ENCODE measurements at places on chromosomes 3 and 15.

GRCh38 chr3:129687586-129688125, 81.2 kb upstream of the PLXND1 start:
- no peak for DNase-seq

DNA sequence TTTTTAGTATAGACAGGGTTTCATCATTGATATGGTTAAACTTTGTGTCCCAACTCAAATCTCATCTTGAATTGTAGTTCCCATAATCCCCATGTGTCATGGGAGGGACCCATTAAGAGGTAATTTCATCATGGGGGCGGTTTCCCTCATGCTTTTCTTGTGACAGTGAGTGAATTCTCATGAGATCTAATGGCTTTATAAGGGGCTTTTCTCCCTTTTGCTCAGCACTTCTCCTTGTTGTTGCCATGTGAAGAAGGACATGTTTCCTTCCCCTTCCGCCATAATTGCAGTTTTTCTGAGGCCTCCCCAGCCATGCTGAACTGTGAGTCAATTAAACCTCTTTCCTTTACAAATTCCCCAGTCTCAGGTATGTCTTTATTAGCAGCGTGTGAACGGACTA, 20.2 kb upstream of the ZNF710 start:
- no peak for DNase-seq

- no peak for DNase-seq
Observed at GRCh38 chr15:88476635-88477060, 9.1 kb downstream of the MRPS11 start.

DNA sequence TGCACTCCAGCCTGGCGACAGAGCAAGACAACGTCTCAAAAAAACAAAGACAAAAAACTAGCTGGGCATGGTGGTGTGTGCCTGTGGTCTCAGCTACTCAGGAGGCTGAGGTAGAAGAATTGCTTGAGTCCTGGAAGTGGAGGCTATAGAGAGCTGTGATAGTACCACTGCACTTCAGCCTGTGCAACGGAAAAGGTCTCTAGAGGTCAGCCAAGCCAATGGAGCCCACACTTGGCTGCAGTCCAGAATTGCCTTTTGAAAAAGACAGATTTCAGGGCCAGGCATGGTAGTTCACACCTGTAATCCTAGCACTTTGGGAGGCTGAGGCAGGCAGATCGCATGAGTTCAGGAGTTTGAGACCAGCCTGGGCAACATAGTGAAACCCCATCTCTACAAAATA, 8.4 kb upstream of the RBPMS2 start:
- no peak for DNase-seq

DNA sequence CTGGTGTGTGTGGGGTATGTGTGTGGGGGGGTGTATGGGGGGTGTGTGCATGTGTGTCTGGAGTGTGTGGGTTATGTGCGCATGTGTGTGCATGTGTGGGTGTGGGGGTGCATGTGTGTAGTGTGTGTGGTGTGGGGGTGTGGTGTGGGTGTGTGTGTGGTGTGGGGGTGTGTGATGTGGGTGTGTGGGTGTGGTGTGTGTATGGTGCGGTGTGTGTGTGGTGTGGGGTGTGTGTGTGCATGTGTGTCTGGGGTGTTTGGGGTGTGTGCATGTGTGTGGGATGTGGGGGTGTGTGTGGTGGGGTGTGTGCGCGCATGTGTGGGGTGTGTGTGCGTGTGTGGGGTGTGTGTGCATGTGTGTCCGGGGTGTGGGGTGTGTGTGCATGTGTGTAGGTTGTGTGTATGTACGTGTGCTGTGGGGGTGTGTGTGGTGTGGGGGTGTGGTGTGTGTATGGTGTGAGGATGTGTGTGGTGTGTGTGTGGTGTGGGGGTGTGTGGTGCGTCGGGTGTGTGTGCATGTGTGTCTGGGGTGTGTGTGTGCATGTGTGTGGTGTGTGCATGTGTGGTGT, 6.2 kb upstream of the OCA2 start:
- DNase-seq = no peak

GRCh38 chr3:165206454-165207266, 10.5 kb upstream of the SLITRK3 start:
- DNase-seq = peak; percentile 5

DNA sequence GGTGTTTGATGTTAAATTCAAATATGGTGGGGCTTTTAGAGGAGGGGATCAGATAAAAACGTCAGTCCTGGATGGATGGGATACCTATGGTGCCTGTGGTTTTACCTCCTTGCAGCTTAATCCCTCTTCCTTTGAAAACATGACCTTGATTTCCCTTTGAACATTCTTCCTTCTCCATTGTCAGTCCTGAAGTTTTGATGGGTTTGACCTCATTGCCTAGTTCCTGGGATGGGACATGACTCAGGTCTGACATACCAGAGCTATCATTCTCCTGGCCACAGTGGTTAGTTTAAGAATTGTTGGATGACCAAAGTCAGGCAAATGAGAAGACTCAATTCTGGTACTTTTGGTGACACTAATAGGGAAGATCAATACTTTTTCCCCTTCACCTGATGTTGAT, 87.2 kb downstream of the PRICKLE2 start:
- no peak for DNase-seq

DNA sequence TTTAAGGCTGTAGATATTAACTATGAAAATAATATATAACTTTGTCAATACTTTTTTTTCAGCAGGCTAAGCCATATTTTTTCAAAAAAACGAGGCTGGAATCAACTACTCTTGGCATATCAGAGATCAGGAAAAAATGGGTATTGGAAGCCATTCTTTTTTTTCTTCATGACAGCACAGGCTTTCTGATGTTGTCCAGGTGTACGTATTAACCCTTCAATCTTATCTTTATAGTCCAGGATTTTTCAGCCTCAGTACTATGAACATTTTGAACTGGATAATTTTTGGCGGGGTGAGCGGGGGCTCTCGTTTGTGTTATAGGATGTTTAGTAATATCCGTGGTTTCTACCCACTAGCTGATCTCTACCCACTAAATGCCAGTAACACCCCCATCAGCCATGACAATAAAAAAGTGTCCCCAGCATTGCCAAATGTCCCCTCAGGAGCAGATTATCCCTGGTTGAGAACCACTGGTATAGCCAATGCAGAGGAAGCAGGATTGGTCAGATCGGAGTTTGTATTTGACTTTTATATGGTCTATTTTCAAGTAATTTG, 52.0 kb downstream of the PLCL2 start:
- DNase-seq = no peak

DNA sequence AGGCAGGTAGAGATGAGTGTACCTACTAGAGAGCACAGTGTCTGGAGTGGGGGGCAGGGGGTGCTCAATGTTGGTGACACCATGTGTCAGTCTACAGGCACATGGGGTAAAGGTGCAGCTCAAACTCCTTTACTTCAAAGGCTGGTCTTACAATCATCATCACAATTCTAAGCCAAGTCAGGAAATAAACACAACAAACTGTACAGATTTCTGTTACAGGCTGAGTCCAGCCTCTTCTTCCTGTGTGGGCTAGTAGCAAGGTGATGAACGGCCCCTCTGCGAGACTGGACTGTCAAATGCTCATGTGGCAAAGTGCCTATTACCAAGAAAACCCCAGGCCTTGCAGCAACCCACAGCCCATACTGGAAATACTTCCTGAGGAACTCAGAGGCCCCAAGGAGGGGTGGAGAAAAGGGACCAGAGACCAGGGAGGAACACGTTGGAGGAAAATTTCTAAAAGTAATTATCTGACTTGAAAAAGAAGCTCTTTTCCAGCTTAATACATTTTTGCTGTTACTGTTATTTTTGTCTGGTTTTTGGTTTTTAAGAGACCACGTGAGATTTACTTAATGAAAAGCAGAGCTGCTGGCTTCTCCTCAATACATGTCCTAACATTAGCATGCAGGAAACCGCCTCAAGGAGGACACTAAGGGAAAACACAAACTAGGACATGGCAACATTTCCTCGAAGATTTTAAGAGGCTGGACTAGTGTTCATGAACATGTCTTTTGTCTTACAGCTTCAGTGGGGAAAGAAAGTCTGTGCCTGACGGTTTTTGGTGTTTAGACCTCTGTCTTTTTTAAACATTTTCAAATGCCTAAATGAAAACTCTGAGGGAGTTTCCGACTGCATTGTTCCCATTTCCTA, 29.5 kb downstream of the TBC1D2B start:
- peak; percentile 32 for DNase-seq

DNA sequence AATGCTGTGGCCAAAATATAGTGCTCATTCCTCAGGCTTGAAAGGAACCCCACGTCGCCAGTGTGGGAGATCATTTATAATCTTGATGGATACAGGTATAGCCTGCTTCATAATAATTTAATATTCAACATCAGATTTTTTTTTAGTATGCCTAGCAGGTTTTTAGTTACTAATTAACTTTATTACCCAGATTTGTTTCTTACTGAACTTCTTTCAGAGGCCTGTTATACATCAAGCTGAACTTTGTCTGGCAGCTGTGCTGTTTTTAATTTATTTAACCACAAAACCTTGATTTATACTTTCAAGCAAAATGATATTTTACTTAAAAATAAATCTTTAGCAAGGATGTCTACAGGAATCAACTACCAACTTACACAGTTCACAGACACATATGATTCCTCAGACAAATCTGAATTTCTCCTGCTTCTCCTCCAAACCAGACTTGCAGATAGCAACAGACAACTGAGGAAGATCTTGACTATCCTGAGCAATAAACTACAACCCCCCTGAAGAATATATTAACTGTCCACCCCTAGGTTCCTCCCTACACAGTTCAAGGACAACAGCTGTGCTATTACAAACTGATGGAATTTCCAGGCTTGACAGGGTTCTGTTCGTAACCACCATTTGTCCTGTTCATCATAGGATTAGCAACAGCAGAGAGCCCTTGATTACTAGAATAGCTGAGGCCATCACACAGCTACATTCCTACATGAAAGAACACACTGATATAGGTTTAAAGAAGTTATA, 610 bp downstream of the MAP4 start:
- no peak for DNase-seq

DNA sequence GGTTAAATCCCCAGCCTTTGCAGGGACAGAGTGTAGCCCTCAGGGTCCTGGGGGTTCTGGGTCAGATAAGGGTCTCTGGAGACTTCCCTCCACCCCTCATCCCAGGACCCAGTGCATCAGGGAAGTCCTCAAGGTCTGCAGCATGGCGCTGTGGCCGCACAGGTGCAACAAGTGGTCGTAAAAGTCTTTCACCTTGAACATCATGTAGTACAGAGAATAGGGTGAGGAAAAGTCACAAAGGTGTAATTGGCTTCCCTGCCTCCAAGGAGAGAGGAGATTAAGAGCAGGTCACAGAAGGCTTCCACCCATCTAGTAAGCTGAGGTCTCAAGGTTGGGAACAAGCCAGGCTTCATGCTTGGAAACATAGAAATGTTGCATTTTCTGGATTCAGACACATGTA, 29.2 kb upstream of the PLA2G4D start:
- no peak for DNase-seq

- no peak for DNase-seq
Observed at GRCh38 chr3:67593761-67594234, 60.6 kb downstream of the SUCLG2 start.

- DNase-seq = no peak
Observed at GRCh38 chr3:111827871-111828270, 31.2 kb upstream of the PHLDB2 start.

DNA sequence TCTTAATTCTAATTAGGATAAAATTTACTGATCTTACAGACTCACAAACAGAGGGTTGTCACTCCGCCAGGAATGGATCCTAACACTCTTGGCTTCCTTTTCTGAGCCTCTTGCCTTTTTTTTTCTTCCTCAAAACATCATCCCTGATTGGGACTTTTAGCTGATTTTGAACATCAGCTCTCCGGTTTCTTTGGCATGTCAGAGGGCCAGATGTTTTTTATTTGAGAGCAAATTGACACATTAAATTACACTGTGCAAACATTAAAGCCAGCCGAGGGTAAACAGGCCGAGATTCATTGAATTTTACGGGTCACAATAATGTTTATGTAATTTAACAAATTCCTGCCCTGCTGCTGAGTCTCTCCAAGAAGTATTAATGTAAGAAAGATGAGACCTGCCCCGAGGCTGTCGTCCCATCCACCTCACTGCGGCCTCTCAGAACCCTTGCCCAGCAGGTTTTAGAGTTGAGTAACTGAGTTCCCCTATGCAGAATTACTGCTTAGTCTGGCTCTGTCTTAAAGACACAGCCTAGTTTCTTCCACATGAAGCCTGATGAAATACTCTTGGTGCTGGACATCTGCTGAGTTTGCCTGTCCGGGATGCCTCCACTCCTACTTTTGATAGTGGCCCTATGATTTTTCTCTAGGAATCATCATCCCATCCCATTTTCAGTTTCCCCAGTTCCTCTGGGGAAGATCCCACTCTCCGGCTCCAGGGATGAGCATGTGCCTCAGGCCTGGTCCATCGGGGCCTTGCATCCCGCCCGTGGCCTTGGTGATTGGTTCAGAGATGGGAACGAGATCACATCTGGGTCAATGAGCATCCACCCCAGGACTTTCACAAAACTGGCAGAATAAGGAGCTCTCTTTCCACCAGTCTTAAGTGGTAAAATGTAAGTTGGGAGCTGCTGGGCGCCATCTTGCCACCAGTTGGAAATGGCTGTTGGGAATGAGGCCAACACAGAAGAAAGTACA, 226.6 kb upstream of the TLE3 start:
- DNase-seq = no peak

- DNase-seq = no peak
Observed at GRCh38 chr15:20356911-20357480, 184.6 kb downstream of the GOLGA6L6 start.

DNA sequence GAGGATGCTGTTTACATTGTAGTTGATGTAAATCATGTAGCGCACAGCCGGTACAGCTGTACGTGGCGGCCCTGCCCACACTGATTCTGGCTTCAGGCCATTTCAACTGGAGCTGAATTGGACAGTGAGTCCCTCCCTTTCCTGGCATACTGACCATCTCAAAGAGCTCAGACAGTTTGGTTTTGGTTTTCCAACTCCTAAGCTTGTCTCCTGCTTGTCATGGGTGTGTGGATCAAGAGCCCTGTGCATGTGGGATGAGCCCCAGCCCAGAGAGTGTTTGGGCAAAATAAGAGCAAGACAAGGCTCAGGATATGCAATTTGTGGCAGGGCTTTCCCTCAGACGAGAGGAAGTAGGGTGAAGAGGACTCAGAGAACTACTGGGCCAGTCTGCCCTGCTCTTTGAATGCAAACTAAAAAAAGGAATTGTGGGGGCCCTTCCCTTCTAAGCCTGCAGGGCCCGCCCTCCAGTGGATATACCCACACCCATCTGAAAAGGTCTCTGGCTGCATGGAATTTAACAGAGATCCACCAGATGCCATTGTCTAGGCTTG, 13.3 kb downstream of the ITGA11 start:
- DNase-seq = no peak

- peak; percentile 27 for DNase-seq
Observed at GRCh38 chr15:68383161-68384074, 48.5 kb downstream of the ITGA11 start.

DNA sequence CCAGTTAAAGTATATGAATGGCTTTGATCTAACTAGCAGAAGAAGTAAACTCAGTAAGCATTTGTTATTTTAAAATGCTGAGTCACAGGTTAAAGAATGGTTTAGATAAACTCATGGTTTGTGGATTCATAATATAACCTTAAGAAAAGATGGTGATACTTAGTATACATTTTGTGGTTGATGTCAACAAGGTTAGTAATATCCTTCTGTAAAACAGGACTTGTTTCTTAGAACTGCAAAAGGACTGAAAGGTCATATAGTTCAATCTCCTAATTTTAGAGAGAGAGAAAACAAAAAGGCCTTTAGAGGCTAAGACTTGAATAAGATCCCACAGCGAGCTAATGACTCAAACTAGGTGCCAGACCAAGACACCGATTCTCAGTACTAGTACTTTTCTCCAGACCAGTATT, 50.0 kb downstream of the STRIT1 start:
- DNase-seq = no peak

GRCh38 chr3:195128255-195129071, 142.5 kb downstream of the XXYLT1 start:
- no peak for DNase-seq

Measured in CD4-positive, alpha-beta T cell (primary cell).